ENCODE measurements at places on chromosomes 12 and 14.

DNA sequence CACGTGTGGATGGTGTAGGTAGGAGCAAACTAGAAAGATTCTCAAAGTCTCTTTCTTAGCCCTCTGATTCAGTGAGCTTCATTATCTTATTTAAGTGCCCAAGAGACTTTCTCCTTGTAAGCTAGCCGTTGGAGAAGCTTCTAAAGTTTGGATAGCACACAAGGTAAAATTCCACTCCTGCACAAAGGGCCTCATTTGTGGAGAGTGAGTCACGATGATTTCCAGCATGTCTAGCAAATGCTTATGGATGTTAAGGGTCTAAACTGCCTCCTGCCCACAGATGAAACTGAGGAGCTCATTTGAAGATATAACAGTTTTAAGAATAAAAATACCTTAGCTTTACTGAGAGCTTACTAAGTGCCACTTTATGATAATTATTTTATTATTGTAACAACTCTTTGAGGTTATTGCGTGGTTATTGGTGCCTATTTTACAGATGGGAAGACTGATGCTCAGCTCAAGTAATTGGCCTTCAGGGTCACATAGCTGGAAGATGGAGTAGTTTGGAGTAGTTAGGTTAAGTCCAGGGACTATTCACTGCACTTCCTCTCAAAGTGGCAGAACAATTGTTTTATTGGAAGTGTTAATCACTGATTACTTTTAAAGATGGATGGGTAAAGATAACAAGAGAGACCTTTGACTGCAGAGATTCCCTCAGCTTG lies 78.7 kb upstream of the HIF1A start:
- peak; percentile 67 for DNase-seq

DNA sequence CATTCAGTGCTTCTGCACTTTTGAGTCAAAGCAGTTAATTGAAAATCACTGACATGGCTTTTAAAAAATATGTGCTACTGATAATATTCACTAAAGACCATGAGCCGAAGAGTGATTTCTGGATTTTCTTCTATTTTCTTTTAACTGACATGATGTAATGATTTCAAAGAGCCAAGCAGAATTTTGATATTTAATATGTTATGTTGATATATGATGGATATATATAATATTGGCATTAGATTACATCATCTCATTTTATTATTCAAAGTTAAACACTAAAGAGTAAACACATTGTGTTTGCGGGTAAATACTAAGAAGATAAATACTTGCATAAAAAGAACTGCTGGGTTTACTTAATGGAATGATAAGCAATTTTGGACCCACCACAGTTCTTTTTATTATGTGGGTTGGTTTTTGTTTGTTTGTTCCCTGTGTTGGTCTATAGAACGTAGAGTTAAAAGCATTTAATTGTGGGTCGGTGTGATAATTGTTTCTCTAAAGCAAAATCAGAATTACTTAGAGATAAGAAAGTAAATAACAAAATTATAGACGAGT lies 692 bp downstream of the SPIC start:
- no peak for DNase-seq

- DNase-seq, result no peak
Measured at GRCh38 chr12:69425417-69425816, 44.8 kb upstream of the FRS2 start.

DNA sequence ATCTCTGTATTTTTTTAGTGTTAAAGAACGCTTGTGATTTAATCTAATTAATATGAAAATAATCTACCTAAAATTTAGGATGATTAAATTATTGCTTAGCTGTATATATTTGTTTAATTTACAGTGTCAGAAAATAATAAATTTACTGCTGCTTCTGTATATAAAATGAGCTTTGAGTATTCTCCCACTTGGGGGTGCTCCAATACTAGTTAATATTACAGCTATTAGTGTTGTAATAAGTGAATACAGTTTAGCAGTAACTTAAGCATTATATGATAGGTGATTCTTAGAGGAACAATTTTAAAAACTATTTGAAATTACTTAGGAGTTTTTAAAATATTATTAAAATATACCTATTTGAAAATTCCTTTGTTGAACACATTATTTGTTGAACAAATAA lies 62.2 kb downstream of the PAPOLA start:
- no peak for DNase-seq

- peak; percentile 34 for DNase-seq
Measured at GRCh38 chr12:48000878-48001504, 3.3 kb downstream of the COL2A1 start.

- no peak for DNase-seq
Measured at GRCh38 chr12:39392154-39392925, 50.6 kb downstream of the KIF21A start.

GRCh38 chr14:105849933-105850626 lies 323.7 kb downstream of the TMEM121 start:
- no peak for DNase-seq

DNA sequence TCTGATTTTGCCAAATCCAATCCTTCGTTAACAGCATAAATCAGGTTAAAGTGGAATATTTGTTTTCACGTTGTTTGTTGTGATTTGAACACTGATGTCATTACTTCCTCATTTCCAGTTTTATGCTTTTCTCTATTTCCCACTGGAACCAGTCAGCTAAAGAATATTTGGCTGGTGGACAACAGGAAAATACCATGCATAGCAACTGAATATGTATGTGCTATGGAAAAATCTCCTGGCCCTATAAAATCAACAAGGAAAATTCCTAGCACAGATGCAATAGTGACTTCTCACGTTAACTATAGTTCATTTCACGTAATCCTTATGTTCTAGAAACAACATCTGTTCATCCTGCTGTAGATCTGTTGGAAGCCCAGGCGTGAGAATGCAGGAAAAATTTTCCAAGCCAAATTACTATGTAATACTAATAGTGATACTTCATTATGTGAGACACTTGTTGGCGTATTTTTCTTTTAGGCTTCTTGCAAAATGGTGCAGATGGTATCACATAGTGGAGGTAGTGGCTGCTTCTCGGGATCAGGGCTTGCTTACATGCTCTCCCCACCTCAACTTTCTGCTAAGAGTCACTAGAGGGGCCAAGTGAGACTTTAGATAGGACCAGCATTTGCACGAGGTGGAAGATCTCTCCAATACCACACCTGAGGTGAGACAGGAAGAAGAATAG lies 86.3 kb upstream of the USP44 start:
- no peak for DNase-seq

All from kidney epithelial cell (primary cell).